ENCODE measurements at places on chromosomes 2 and 18.

DNA sequence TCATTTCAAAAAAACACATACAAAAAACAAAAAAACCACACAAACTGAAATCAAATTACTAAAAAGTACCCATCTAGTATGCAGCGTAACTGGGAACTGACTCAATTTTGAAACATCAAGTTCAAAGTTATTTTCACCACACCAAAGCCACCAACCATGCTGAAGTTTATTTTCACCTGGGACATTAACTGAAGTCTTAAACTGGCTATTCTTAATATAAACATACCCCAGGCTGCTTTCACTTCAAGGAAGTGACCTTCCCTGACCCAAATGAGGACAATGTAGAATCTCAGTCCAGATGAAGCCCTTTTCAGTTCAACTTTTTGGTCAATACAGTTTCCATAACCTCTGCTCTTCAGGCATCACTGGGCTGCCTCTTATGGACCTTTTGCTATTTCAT lies 84.6 kb downstream of the PIGN start:
- no peak for DNase-seq

DNA sequence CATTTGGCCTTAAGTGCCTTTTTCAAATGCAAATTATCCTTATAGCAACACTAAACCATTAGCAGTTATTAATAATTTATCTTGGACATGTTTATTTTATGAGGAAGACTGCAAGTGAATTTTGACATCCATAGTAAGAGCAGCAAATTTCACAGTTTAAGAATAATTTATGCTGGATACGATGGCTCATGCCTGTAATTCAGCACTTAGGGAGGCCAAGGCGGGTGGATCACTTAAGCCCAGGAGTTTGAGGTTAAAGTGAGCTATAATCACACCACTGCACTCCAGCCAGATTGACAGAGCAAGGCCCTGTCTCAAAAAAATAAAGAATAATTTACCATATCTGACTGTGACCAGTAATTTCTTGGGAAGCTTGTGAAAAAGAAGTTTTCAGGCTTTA lies 286.2 kb downstream of the TMX3 start:
- DNase-seq: no peak

DNA sequence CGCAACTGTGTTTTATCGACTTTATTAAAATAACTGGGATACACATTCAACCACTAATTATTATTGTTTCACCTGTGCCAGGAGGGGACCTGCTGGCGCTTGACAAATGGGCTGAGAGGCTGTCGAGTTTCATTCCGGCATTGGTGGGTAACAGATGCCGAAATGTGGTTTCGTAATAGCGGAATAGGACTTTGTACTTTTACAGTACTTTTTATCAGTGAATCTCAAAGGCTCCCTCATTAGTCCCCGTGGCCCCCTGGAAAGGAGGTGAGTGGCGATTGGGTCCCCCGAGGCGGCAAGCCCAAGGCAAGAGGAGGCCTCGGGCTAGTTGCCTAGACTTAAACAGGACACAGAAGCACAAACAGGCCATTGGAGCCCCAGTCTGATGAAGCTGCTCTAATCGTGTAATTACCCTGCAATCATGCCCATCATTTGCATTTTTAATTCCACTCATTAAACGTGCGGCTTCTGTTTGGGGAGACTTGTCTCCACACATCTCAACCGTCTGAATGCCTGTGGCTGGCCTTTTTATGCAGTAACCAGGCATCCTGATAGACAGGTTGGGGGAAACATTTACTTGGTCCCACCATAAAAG lies 193.2 kb downstream of the INO80D start:
- DNase-seq: no peak

GRCh38 chr2:144054911-144055310 lies 465.0 kb downstream of the ZEB2 start:
- DNase-seq: no peak

- no peak for DNase-seq
These were observed 86.8 kb upstream of the BARD1 start for GRCh38 chr2:214896274-214896673.

- no peak for DNase-seq
These were observed 27.1 kb upstream of the CREB1 start for GRCh38 chr2:207502577-207503198.

DNA sequence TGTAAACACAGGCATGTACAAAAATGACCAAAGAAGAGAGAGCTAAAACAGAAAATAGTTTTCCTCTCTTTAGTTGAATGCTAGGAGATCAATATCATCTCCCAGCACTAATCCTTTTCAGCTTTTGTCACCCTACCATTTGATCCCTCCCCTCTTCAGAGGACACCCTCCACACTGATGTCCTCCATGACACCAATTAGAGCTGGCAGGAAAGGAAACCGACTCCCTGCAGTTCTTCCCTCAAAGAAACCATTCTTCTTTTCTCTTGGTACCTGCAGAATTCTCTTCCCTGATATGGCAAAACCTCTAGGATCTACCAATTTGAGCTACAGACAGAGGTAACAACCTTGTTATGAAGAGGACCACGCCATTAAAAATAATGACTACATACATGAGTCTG lies 5.3 kb downstream of the EPB41L3 start:
- no peak for DNase-seq

- DNase-seq: peak; percentile 60
These were observed 77.0 kb upstream of the TACR1 start for GRCh38 chr2:75276093-75277029.

DNA sequence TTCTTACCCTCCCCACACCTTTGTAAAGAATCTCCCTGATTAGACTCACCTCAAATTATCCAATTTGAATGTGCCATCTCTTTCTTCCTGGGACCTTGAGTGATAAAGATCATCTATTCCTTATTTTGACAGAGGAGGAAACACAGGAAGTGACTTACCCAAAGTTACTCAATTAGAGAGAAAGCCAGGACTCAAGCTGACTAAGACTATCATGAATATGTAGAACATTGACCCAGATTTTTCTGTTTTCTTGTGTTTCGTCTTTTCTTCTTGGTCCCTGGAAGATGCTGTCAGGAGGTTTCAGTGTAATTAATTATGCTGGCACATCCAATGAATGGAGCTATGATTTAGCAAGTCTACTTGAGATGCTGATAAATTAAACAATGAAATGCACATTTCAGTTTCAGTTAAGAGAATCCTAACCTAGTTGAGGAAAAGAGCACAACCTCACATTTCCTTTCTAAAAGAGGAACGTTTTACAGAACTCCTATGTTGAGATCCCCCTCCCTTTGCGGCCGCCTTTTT lies 380.4 kb downstream of the CLIP4 start:
- DNase-seq: peak; percentile 12

DNA sequence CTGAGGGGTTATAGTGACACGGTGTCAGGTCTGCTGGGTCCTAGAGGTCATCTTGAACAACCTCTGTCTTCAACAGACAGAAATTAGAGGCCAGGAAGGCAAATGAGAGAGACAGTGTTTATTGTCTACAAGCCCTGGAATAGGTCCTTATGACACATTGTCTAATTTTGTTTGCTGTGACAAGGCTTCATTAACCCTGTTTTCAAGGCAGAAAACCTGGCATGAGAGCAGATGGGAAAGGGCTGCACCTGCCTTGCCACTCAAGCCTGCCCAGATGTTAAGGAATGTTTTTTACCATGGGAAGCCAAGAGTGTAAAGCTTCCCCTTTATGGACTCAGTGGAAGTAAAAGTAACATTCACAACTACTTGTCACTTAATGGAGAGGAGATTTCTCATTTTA lies 275.3 kb downstream of the KCNS3 start:
- no peak for DNase-seq

DNA sequence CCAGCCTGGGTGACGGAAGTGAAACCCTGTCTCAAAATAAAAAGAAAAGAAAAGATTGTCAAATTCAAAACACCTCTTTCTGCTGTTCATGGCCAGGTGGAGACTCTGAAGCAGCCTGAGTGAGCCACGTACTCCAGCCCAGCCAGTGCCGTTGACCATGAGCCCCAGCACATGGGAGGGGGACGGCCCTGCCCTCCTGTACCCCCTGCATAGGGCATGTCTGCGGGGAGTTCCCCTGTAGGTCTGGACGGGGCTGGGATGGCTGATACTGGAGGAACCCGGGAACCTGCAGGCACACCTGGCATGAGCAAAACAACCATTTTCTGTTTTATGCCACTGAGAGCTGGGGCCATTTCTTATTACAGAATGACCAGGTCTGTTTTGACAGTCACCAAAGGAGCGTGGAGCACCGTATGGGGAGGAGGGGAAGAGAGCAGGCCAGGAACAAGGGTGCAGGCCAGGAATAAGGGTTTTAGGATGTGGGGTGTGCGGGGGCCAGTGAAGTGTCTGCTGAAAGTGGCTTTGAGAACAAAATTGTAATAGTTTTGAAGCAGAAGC lies 30.1 kb downstream of the TMEM18 start:
- no peak for DNase-seq

- DNase-seq: no peak
These were observed 17.1 kb upstream of the AAK1 start for GRCh38 chr2:69660637-69661036.

DNA sequence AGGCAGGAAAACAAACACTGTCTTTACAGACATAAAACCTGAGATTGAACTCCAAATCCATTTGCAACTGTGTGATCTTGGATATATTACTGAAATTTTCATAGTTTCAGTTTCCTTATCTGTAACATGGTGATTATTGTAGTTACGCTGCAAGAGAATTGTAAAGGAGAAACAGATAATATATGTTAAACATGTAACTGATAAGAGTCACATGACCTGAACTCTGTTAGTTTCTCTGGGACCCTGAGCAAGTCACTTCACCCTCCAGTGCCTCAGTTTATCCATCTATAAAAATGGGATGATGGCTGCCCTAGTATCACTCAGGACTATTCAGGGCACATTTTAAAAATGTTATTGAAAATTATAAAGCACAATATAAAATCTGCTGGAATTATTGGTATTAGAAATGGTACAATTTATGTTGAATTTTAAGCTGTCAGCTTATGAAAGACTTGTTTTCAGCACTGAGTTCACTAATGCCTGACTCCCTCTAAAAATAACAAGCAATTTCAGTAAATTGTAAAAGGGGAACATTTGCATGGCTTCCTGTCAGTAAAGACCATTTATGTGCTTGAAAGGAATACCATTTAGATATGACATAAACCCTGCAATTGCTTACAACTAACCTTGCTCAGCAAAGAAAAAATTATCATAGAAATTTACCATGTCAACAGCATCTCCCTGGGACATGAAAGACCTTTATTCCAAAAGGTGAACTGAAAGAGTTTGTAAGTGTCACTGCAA lies 393.5 kb downstream of the RAD51AP2 start:
- DNase-seq: no peak

DNA sequence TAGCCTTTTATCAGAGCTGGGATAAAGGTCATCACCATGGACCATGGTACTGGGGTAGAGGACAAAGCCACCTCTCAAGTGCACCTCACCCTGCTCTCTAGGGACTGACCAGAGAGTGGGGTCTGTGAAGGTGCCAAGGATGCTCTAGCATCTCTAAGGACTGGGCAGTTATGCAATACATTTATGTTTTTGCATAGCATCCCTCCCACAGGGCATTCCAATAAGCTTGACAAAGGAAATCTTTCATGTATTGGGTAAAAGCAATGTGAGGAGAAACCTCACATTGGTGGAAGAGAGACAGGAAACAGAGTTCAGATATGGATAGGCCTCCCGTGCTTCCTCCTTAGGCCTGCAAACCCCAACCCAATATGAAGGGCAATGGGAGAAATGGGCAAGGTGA lies 31.6 kb downstream of the STK39 start:
- peak; percentile 39 for DNase-seq

DNA sequence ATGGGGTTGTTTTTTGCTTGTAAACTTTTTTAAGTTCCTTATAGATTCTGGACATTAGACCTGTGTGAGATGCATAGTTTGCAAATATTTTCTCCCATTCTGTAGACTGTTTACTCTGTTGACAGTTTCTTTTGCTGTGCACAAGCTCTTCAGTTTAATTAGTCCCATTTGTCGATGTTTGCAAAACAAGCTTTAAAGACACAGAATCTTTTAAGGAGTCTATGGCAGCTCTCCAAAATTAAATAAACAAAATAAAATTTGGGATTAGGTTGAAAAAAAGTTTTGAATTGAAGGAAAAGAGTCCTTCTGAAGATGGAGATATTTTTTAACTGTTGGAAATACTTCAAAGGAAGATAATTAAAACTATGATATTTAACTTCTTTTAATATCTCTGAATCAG lies 88.8 kb downstream of the MAP3K20 start:
- DNase-seq: no peak

DNA sequence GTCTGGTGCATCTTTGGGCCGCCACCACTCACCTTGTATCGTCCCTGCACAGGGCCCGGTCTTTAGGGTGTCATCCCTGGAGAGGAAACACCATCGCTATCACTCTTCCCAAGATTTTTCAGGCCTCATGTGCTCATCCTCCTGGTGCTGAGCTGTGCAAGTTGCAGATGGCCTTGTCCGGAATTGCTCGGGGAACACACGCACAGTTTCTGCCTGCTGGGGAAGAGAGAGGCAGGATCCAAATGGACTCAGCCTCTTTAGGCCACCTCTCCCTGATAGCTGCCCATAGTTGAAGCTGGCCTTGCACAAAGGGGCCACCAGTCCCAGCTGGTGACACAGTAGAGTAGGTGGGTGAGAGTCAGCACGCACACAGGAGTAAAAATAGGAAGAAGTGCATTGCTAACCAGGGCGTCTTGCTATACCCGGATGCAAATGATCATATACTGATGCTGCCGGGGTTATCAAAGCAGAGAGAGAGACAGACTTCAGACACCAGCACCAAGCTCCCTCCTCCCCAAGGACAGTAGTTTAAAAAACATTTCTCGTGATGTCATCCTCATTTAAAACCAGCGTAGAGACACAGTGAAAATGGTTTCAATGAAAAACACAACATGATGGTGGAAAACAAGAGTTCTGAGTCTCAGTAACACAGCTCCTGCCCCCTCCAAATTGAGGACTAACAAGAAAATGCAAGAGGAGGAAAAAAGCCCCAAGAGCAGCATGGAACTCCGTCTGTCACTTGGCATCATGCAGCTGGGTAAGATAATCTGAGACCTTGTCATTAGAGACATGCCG lies 147.5 kb upstream of the NCK2 start:
- no peak for DNase-seq

GRCh38 chr2:238938401-238939055 lies 90.6 kb downstream of the TWIST2 start:
- peak; percentile 95 for DNase-seq

DNA sequence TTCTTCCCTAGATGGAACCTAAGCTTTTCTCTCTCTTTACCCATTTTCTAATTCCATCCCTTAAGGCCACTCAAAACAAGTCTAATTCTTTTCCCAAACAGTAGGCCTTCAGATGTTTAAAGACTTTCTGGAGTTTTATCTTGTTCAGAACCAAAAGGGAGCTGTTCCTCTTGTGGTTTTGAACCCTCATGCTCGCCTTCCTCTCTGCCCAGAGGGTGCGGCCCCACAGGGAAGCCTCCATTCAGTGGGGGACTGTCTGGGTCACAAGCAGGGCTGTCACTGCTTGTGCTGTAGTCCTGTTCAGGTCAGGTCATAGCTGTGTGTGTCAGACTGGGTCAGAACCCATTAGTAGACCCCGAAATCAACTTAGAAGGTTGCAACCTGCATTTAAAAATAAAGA lies 56.5 kb downstream of the TET3 start:
- DNase-seq: no peak

- no peak for DNase-seq
These were observed 46.3 kb upstream of the SEMA4C start for GRCh38 chr2:96916156-96916630.

- no peak for DNase-seq
These were observed 43.1 kb downstream of the BAZ2B start for GRCh38 chr2:159573294-159573693.
